ENCODE measurements at places on chromosomes 5 and 9.
A peak's percentile ranks its signal among the peaks of the same experiment; 100 is the strongest.

- DNase-seq, result no peak
These were observed 2.4 kb downstream of the TICAM2 start for GRCh38 chr5:115599924-115600323.

- no peak for DNase-seq
These were observed 42.3 kb upstream of the STRBP start for GRCh38 chr9:123310551-123311249.

DNA sequence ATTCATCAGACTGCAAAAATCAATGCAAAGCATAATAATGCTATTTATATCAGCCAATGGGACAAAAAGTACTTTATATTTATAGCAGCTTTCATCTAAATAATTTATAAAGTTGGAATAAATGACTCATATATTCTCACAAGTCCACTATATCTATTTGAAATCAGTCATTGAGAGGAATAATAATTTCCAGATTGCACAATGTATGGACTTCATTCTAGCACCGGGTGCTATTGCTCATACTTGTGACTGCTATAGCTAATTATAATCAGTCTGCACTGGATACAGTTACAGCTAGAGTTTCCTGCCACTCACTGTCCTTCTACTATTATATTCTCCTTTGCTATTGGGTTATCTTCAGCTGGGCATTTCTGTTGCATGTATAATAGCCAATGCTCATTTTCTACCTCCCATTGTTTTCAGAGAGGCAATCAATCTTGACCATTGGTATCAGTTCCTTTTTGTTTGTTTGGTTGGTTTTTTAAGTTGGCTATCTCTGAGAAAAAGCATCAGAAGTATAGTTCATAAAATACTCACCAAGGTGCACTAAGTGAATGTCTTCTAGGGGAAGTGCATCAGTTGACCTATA, 1.9 kb downstream of the CDH18 start:
- no peak for DNase-seq

DNA sequence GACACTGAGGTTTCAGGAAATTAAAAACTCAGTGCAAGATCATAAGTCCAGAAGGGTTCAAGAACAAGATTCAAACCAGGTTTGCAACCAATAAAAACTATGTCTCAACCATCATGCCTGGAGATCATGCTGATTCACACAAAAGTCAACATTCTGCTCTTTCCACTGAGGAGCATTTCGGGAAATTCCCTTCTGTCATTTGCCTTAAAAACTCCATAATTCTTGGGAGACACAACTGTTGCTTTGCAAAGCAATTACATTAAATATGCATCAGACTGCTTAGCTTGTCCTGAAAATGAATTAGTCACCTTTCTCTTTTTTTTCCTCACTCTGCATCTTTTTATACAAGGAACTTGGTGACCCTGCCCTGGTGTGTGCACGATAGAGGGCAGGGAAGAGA, 275.9 kb upstream of the ZNF462 start:
- DNase-seq, result no peak

GRCh38 chr5:9924614-9925013, 294.5 kb upstream of the TAS2R1 start:
- DNase-seq, result no peak

DNA sequence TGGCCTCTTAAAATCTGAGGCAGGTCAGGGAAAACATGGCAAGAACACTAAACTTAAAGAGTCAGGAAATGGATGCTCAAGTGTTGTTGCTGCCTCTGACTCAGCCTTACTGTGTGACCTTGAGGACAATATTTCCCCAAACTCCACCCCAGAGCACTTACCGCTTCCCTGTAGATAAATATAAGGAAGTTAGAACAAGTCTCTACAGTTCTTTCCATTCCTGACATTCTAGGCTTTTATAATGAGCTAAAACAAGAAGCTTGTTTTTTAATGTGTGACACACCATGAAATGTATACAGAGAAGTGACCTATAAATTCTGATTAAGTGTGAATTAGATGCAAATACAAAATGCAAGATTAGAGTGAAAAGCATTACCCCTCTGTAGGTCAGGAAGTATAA, 129.3 kb downstream of the GRIA1 start:
- DNase-seq, result no peak

DNA sequence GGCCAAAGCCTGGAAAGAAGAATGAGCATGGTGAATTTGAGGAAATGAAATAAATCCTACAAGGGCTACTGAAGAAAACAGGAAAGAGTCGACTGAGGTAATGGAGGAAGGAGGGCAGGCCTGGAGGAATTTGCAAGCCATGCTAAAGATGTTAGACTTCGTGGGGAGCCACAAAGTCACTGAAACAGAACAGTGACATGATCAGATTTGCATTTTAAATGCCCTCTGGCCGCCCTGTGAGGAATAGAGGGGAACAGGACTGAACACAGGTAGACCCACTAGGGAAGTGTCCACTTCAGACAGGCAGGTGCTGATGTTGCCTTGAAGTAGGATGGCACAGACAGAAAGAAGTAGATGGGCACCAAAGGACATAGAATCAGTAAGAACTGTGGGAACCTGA, 42.8 kb upstream of the RLN1 start:
- no peak for DNase-seq

DNA sequence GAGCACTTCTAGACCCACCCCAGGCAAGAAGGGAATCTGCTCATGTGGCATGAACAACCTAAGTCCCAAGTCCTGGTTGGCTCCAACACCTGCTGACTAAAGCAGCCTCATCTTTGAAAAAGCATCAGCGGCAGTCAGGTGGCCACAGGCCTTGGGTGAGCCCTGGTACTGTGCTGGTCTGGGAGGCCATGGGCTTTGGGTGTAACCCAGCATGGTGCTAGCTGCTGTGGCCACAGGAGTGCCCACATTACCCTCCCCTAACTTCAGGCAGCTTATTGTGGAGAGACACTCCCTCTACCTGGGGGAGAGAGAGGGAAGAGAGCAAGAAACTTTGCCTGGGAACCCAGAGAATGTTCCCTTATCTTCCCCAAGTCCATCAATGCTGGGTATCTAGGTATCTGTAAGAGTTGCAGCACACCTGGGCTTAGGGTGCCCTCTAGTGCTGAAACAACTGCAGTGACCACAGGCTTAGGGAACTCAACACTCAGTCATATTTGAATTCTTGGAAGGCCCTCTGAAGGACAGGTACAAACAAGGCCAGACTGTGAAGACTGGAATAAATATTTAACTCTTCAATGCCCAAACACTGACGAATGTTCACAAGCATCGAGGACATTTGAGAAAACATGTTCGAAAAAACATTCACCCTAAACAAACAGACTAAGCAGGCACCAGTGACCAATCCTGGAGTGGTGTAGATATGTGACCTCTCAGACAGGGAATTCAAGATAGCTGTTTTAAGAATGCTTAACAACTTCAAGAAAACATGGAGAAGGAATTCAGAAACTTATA, 69.9 kb upstream of the OR2K2 start:
- no peak for DNase-seq

DNA sequence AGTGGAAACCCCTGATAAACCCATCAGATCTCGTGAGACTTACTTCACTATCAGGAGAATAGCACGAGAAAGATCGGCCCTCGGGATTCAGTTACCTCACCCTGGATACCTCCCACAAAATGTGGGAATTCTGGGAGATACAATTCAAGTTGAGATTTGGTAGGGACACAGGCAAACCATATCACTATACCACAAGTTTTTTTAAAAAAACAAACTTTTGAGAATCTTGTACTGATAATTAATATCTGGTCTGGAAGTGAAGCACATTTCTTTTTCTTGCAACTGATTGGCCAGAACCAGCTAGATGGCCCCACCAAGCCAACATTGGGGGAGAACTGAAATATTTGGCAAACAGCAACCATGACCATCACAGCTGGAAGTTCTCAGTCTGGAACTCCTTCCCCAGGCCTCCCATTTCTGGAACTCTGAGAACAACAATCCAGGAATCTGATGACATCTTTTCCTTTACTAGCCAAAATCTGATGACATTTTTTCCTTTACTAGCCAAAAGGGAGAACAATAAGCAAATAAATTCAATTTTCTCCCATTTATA, 51.8 kb upstream of the CDKN2B start:
- no peak for DNase-seq

GRCh38 chr9:135105938-135106491, 18.5 kb downstream of the OLFM1 start:
- no peak for DNase-seq

- DNase-seq, result no peak
These were observed 724 bp downstream of the PRRC2B start for GRCh38 chr9:131394464-131395156.

DNA sequence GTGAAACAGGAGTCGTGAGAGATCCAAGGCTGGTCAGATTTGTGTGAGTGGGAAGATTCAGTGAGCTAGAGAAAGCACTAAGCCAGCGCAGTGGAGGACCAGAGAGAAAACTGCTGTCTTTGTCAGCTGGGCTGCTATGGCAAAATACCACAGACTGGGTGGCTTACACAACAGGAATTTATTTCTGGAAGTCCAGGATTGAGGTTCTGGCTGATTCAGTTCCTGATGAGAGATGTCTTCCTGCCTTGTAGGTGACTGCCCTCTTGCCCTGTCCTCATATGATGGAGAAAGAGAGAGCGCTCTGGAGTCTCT, 24.2 kb upstream of the ANKRD33B start:
- no peak for DNase-seq

DNA sequence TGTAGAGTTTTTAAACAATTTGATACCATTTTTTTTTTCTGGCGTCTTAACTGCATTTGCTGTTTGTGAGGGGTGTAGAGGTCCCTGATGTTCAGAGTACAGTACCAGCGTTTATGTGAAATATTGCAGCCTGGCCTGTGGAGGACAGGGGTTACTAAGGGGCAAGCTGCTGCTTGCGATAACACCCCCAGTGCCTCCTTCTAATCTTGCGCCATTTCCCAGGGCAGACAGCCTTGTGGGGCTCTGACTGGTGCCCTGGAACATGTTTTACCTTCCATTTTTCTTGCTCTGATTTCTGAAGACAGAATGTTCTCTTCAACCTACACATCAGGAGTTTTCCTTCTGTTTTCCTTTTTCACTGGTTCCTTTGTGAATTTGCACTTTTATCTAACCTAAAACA, 142.9 kb downstream of the DOCK8 start:
- no peak for DNase-seq

GRCh38 chr5:135116160-135116561, 82.1 kb upstream of the PITX1 start:
- DNase-seq, result no peak

DNA sequence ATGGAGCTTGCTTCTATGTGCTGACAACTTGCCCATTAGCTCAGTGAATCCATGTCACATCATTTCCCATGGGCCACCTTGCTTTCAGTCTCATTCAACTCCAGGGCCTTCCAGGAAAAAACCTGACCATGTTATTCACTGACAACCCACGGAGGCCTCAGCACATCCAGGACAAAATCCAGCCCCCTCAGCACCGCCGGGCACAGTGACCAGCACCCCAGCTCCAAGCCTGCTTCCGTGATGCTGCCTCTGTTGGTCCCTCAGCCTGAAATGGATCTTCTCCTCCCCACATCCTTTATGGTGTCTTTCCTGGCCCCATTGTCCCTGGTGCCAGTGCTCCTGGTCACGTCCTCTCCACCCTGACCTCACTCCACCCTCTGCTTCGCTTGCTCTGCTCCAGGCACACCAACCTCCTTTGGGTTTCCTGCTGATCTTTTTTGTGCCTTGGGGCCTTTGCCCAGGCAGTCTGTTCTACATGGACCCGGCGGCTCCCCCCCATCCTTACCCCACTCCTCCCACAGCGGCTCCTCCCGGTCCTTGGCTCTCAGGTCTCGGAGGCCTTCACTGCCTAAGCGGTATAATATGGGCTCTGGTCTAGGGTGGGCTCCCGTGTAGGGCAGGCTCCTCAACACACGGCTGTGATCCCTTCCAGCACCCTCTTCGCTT, 25.0 kb downstream of the ANKS6 start:
- DNase-seq, result no peak

GRCh38 chr9:672851-673250, 168.6 kb upstream of the DMRT1 start:
- DNase-seq, result no peak

DNA sequence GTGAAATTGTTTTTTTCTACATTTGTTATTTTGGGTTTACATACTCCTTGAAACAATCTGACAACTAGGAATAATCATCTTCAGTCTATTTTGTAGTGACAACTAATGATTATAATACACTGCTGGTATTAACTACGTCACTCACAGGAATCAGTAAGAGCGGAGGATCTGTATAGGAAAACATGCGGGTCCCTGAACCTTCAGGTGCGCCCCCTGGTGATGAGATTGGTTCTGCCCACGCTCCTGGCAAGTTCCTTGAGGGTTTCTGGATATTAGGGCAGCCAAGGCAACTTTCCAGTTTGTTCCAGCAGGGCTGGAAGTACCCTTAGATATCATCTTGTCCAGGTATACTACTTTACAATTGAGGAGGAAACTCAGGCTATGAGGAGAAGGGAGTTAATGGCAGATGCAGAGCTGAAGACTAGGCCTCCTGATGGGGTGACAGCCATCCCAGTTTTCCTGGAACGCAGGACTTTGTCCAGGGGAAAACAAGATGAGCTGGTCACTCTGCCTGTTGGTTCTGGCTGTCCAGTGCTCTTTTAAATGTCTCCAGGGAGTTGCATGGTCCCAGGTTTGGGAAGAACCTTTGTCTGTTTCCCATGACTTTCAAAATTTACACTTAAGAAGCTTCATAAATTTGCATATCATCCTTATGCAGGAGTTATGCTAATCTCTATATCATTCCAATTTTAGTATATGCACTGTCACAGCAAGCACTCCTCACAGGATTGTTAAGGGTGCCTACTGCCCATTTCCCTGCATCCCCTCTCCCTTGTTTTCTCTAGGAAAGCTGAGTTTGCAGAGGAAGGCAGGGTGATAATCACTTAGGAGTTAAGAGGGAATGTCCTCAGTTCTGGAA, 14.9 kb upstream of the WNT8A start:
- DNase-seq, result peak; percentile 76

DNA sequence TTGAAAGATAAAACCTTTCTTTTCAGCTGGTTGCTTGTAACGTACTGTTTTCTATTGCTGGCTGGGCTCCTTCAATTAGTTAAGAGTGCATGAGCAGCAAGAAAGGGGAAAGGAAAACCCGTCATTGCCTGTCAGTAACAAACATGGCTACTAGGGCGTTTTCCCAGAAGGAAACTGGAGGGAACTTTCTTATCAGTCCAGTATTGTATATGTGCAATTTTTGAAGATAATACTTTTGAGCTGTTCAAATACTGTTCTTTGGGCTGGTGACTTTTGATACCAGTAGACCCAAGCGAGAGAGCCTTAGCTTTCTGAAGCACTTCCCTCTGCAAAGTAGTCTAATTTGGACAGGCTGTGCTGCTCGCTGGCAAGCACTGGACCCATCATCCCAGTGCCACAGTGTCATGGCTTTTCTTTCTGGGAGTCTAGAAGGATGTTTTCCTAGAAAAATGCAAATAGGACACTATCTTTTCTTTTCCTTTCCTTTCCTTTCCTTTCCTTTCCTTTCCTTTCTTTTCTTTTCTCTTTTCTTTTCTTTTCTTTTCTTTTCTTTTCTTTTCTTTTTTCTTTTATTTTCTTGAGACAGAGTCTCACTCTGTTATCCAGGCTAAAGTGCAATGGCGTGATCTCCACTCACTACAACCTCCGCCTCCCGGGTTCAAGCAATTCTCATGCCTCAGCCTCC, 149.9 kb upstream of the SMIM23 start:
- DNase-seq, result no peak

GRCh38 chr9:124695280-124695890, 75.7 kb downstream of the NR6A1 start:
- DNase-seq, result no peak

- DNase-seq, result no peak
These were observed 225.8 kb downstream of the MLLT3 start for GRCh38 chr9:20396509-20396908.

- DNase-seq, result no peak
These were observed 5.2 kb downstream of the CFAP77 start for GRCh38 chr9:132415181-132415580.

GRCh38 chr5:155844542-155844941, 482.4 kb upstream of the SGCD start:
- no peak for DNase-seq

- DNase-seq, result no peak
These were observed 506.7 kb downstream of the CTNND2 start for GRCh38 chr5:11397549-11397948.
